GM03348 (cell line): ENCODE measurements at places on chromosomes 2 and 18.

- peak; percentile 15 for DNase-seq
Measured at GRCh38 chr2:48205137-48205798, 299.0 kb upstream of the FBXO11 start.

DNA sequence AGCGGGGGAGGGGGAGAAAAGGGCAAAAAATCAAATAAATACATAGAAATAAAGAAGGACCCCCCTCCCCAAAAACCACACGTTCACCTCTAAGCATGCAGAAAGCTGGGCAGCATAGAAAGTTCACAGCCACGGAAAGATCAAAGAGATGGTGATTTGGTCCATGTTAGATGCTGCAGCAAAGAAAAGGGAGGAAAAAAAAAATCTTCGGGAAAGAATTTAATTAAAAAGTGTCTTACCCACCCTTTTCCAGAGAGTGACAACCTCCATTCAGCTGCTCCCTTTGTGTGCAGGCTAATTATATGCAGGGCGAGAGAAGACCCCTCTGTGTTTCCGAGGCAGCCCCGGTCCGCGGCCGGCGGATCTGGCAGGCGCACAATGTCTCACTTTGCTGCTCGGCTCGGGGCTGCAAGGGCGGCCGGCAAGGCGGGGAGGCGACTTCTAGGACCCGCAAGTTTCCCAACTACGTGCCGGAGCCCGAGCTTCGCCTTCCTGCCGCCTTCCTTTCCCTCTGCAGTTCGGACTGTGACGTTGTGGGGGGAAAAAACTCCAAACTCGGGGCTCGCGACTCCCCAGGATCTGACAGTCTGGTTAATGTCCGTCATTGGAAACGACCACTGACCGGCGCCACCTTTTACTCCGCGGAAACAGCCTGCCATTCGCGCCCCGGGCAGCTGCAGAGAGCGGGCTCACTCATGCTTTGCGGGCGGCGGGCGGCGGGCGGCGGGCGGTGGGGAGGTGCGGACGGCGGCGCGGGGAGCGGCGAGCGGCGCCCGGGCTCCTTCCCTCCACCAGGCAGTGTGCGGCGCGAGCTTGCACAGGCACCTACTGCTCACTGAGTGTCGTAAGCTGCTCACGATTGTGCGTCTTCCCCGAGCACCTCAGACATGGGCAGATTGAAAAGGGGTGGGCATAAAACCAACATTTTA, at the start of gene LRRTM1:
Gene LRRTM1 (minus strand): TSS at position 844 of the 929 bp plus-strand sequence. CDS start 933 bp downstream, outside the sequence.
- peak; percentile 29 for DNase-seq

- DNase-seq: no peak
Measured at GRCh38 chr18:22185273-22185672, 15.9 kb downstream of the GATA6 start.

GRCh38 chr2:189837326-189837725, 53.1 kb downstream of the PMS1 start:
- DNase-seq: no peak

GRCh38 chr2:55063713-55064323, 13.6 kb upstream of the RTN4 start:
- DNase-seq: no peak

GRCh38 chr2:26438526-26438925, 36.8 kb downstream of the DRC1 start:
- DNase-seq: peak; percentile 76

DNA sequence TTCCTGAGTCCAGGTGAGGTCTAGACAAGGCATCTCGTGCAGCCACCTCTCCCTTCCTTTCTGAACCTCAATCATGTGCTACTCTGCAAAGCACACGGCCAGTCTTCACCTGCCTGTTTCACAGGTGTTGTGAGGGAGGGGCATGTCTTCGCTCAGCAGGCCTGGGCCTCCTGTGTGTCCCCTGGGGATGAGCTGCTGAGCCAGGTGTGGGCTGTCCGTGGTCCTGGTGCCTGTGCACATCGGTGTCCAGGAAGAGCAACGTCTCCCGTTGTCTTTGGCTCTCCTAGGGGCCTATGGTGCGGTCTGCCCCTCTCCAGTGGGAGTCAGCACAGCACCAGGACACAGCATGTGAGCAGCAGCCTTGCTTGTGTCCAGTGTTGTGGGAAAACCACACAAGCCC, 16.7 kb downstream of the ARHGEF4 start:
- DNase-seq: no peak
